Naive thymus-derived CD4-positive, alpha-beta T cell (primary cell): ENCODE measurements at places on chromosomes 4 and X. TPM values are rescaled to one million over a fixed set of nuclear protein-coding genes. Genes with fewer than 3 reads are reported as not detected.

NEIL3 gene
- total RNA-seq: not detected

DNA sequence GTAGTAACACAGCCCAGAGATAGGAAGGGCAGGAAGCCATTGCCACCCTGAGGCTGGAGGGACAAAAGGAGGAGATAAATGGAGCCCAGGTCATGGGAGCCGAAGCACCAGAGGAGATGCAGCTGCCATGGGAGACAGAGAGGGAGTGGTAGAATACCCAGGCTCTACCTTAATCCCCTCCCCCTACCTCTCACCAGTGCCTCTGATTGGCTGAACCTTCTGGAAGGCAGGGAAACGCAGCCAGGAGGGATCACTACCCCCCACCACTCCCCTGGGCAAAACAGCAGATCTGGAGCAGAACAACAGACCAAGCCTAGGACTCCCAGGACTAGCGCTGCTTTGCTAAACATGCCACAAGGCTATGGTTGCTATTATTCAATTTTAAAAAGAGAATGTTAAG, 114.2 kb downstream of the ZNF827 start:
- no peak for DNase-seq

DNA sequence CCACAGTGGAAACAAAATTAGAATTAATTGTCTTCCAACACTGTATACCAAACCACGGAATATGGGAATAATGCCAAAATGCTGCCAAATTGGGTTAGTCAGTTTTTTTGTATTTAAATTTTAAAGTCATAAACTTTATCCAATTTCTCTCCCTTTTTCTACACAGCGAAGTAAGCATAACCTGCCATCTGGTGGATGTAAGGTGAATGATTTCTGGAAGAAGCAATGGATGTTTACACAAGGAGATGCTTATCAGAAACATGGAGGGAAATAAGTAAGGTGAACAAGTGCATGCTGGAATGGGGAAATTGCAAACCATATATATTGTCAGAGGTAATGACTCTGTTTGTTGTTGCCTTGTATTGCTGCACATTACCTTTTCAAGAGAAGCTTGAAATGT, 691.9 kb downstream of the TECRL start:
- no peak for DNase-seq

GRCh38 chrX:130204647-130205046, 32.9 kb downstream of the RAB33A start:
- no peak for DNase-seq

DNA sequence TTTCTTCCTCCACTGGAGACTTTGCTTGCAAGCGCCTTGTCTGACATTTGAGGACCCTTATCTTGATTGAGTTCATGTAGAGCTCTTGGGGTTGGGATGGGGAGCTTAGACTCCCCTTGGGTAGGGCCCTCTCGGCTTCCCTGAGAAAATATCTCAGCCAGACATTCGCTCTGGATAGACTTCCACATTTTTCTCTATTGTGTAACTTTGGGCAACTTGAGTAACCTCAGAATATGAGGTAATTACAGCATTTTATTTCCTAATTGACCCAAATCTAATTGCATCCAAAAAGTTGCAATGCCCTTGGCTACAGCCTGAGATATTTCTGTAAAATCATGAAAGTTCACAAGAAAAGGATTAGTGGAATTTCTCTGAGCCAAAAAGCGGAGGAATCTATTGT, 102.8 kb upstream of the MXRA5 start:
- no peak for DNase-seq

DNA sequence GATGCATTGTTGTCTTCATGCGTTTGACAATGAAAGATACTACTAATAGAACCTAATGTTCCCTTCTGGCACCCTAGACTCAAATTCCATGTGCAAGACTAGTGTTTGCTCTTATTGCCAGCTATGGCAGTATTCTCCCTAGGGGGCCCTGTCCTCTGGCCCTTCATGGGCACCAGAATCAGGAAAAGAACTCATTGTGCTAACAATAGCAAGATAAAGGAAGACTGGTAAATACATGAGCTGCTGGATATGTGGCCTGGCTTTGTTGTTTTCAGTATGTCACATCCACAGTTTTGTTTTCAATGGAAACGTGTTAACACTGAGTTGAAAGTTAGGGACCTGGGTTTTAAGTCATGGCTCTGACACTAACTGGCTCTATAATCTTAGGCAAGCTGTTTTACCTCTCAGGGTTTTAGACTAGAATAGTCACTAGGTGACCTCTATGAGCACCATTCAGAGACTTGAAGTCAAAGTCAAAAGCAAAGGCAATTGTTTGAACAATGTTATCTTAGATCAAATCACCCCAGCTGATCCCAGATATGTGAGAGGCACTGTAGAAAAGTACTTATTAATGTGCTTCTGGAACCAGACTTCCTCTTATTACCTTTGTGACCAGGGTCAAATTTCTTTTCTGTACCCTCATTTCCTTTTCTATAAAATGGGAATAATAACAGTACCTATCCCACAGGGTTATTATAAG, 253.7 kb upstream of the DIAPH2 start:
- no peak for DNase-seq

- DNase-seq: no peak
These were observed 281.3 kb downstream of the PPP3CA start for GRCh38 chr4:101065935-101066485.
